Right lung (tissue), 10 donors: ENCODE measurements at places on chromosomes 12 and 14.

DNA sequence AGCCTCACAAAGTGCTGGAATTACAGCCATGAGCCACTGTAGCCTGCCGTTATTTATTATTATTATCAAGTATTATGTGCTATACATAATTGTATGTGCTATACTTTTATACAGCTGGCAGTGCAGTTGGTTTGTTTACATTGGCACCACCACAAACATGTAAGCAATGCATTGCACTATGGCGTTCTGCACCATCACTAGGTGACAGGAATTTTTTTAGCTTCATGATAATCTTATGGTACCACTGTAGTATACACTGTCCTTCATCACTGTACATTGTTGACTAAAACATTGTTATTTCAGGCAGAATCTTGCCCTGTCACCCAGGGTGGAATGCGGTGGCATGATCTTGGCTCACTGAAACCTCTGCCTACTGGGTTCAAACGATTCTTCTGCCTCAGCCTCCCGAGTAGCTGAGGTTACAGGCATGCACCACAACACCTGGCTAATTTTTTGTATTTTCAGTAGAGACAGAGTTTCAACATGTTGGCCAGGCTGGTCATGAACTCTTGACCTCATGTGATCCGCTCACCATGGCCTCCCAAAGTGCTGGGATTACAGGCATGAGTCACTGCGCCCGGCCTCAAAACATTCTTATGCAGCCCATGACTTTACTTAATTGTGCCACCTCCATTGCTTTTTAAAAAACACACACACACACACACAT is 17.1 kb downstream of the MRPL42 start:
- no peak for DNase-seq

- no peak for DNase-seq
Observed at GRCh38 chr12:79275631-79276030, 411.1 kb downstream of the SYT1 start.

- DNase-seq, result no peak
Observed at GRCh38 chr12:110739894-110740293, 2.8 kb downstream of the PPP1CC start.

GRCh38 chr12:93378998-93379325 is 1.2 kb downstream of the NUDT4 start:
- DNase-seq, result no peak

GRCh38 chr14:32480337-32480736 is 151.2 kb downstream of the AKAP6 start:
- DNase-seq, result no peak

DNA sequence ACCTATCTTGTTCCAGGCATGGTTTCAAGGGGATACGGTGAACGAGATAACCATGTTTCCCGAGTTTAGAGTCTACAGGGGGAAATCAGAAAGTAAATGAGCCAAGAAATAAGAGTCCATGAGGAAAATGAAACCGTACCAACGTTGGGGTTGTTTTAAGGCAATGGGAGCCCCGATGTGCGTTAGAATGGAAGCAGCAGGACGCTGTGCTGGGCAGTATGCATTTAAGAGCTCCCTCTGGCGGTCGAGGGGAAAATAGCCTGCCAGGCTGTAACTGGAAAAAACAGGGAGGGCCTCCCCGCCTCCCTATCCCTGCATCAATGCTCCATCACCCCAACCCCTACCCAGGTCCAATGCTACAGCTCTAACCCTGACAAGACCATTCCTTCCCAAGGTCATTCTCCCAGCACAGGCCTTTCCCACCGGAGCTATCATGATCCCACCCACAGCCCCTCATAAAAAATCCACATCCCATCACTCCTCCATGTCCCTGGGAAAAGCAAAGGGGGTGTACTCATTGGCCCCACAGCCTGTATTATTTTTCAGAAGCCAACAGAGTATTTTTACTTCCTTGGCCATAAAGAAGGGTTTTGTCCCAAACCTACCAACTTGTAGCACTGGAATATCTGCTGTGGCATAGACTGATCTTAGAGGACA is 226.3 kb upstream of the NOS1 start:
- peak; percentile 17 for DNase-seq

GRCh38 chr12:107103097-107103496 is 9.7 kb upstream of the CRY1 start:
- no peak for DNase-seq

- DNase-seq, result no peak
Observed at GRCh38 chr14:105409364-105409763, 10.3 kb upstream of the MTA1 start.

DNA sequence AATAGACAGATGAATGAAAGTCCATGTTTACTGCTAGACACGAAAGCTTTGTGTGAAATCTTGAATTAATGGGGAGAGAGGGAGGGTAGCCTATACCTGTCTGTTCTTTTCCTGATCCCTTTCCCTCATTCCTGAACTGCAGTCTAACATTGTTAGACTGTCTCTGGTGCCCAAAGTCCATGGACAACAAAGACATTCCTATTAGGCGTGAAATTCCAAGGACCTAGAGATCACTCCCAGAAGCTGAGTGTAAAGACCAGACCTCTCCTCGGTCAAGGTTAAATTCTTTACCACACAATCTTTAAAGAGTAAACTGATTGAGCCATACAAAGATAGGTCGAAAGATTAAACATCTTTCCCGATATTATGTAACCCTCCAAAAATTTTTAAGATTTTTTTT is 270.7 kb upstream of the GARIN2 start:
- DNase-seq, result no peak

DNA sequence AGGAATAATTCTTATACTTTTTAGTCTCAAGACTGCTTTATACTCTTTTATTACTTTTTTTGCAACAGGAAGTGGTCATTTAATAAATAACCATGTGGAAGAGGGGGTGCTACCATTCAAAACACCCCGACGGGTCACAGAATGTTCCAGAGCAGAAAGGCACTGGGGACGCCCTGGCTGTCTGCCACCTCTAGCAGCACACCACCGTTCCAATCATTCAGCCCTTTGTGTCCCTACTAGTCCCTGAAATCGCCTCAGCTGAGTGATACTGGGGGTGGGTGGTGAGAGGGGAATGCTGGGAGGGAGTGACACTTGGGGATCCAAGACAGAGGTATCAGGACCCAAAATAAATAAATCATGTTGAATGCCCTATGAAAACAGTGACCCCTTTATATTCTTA is 52.4 kb downstream of the MON2 start:
- no peak for DNase-seq

DNA sequence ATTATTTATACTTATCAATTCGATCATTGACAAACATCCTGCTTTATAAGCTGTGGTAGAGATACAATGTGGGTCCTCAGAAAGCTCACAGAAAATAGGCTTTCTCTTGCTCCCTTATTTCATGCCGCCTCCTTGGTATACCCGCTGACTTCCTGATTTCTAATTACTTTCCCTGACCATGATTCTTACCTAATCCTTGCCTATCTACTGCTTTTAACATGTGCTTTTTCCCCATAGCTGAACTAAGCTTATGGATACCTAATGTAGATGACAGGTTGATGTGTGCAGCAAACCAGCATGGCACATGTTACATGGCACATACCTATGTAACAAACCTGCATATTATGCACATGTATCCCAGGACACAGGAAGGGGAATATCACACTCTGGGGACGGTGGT is 65.1 kb downstream of the ITPR2 start:
- no peak for DNase-seq

- no peak for DNase-seq
Observed at GRCh38 chr12:42240131-42240750, 2.2 kb upstream of the YAF2 start.

DNA sequence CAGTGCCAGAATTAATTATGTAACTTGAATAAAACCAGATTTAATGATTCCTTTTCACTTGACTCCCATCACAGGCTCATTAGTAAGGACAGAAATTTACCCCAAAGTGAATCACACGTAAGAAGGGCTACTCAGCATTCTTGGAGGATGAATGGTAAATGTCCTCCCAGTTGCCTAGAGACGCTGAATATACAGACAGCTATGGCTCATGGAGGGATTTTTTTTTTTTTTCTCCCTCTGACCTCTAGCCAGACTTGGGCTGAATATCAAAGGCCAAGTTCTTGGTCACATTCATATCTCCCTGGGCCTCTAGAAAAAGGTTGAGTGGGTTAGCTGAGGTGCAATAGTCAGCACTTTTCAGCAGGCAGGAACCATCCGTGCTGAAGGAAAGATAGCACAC is 77.5 kb downstream of the PHLDA1 start:
- DNase-seq, result no peak

- no peak for DNase-seq
Observed at GRCh38 chr12:54933376-54933775, 51.2 kb downstream of the TESPA1 start.

DNA sequence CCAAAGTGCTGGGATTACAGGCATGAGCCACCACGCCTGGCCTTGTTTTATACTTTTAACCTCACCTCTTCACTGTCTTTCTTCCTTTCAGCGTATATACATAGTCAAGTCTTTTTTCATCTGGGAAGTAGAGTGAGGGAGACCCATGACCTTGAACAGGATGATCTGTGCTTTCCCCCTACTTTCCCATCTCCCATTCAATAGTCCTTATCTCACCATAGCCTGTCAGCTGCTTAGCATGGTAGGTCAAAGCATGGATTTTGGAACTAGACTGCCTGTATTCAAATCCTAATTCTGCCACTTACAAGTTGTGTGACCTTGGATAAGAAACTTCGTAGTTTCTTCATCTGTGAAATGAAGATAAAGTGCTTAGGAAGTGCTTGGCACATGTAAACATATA is 96.4 kb upstream of the MON2 start:
- no peak for DNase-seq

DNA sequence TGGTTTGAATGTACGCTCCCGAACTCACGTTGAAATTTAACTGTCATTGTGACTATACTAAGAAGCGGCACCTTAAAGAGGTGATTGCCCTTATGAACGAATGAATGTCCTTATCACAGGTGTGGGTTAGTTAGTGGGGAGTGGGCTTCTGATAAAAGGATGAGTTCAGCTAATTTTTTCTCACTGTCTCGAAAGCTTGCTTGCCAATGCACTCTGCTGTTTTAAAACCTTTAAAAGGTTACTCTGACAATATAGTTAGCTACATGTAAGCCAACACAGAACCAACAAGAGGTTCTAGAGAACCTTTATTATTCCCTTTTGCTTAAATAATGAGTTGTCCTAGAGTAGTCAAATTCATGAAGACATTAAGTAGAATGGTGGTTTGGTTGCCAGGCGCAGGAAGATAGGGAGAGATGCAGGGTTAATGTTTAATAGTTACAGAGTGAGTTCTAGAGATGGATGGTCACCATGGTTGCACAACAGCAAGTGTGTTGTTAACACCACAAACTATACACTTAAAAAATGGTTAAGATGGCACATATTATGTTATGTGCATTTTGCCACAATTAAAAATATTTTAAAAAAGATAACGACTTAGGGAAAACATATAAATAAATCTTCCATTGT is 26.3 kb downstream of the RTN1 start:
- DNase-seq, result no peak

DNA sequence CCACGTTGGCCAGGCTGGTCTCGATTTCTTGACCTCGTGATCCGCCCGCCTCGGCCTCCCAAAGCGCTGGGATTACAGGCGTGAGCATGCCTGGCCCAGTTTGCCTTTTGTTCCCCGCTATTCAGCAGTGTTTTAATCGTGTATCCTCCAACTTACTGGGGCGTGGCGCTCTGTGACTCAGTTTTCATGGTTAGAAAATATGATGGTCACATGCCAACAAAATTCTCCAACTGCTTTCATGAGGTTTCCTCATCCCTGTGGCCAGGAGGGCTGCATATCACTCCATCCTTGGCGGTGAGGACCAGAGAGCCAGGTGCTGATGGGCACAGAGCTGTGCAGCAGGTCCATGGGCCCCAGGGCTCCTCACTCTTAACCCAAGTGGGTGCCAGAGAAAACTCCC is 33.0 kb upstream of the PRMT8 start:
- DNase-seq, result no peak

GRCh38 chr14:99941211-99941610 is 124.0 kb upstream of the EVL start:
- no peak for DNase-seq
